ENCODE measurements at places on chromosomes 16 and 17. TPM values are rescaled to one million over a fixed set of nuclear protein-coding genes. Genes with fewer than 3 reads are reported as not detected.

TBX2 gene
- 40.5 TPM for polyA plus RNA-seq

ZNF689 gene
- polyA plus RNA-seq: 3.5 TPM

TPSD1 gene
- not detected for polyA plus RNA-seq

TM4SF5 gene
- polyA plus RNA-seq: not detected

TCAP gene
- polyA plus RNA-seq: 0.05 TPM

FGF11 gene
- 0.43 TPM for polyA plus RNA-seq

CTRL gene
- 0.14 TPM for polyA plus RNA-seq

ALDOA gene
- polyA plus RNA-seq: 1,066 TPM

AIPL1 gene
- polyA plus RNA-seq: not detected

CDK5R1 gene
- polyA plus RNA-seq: 0.56 TPM

SCIMP gene
- polyA plus RNA-seq: not detected

KRTAP4-3 gene
- not detected for polyA plus RNA-seq

SNF8 gene
- 109 TPM for polyA plus RNA-seq

KRT20 gene
- polyA plus RNA-seq: not detected

PITPNM3 gene
- 1.1 TPM for polyA plus RNA-seq

NPIPB9 gene
- 0.05 TPM for polyA plus RNA-seq

RNU2-1 gene
- not detected for polyA plus RNA-seq

Measured in fibroblast of lung (primary cell).